ENCODE measurements at places on chromosomes 6 and 20.

- DNase-seq, result no peak
Observed at GRCh38 chr6:144493035-144493910, 208.1 kb downstream of the UTRN start.

DNA sequence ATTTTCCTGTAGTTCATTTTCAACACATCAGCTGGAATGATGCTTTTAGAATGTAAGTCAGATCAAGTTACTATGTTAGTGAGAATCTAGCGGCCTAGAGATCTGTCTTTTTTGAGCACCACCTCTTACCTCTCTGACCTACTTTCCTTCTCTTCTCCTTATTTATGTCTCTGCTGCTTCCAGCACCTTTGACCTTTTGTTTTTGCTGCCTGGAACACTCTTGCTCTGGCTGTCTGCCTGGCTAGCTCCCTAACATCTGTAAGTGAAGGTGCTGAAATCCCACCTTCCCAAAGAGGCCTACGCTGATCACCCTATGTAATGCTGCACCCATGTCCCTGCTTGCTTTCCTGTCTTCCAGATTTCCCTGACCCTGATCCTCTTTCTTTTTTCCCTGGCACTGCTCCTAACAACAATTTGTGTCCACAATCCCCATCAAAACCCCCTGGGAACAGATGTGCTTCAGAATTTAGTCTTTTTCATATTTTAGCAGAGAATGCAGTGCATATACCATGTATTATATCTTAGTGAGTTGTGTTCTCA lies 87.8 kb downstream of the RFPL4B start:
- no peak for DNase-seq

- DNase-seq, result no peak
Observed at GRCh38 chr6:33078919-33079521, 3.2 kb downstream of the HLA-DPB1 start.

GRCh38 chr6:3471711-3472110 lies 14.9 kb upstream of the SLC22A23 start:
- DNase-seq, result no peak

GRCh38 chr6:157944983-157945931 lies 36.4 kb upstream of the SYNJ2 start:
- DNase-seq, result no peak

DNA sequence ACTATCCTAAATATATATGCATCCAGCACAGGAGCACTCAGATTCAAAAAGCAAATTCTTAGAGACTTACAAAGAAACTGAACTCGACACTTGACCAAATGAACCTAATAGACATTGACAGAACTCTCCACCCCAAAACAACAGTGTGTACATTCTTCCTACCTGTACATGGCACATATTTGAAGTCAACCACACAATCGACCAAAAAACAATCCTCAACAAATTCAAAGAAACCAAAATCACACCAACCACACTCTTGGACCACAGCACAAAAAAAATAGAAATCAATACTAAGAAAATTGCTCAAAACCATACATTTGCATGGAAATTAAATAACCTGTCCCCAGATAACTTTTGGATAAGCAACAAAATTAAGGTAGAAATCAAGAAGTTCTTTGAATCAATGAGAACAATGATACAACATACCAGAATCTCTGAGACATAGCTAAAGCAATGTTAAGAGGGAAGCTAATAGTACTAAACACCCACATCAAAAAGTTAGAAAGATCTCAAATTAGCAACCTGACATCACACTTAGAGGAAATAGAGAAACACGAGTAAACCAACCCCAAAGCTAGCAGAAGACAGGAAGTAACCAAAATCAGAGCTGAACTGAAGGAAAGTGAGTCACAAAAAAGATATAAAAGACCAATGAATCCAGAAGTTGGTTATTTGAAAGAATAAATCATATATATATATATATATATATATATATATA lies 12.5 kb upstream of the TREM1 start:
- no peak for DNase-seq

DNA sequence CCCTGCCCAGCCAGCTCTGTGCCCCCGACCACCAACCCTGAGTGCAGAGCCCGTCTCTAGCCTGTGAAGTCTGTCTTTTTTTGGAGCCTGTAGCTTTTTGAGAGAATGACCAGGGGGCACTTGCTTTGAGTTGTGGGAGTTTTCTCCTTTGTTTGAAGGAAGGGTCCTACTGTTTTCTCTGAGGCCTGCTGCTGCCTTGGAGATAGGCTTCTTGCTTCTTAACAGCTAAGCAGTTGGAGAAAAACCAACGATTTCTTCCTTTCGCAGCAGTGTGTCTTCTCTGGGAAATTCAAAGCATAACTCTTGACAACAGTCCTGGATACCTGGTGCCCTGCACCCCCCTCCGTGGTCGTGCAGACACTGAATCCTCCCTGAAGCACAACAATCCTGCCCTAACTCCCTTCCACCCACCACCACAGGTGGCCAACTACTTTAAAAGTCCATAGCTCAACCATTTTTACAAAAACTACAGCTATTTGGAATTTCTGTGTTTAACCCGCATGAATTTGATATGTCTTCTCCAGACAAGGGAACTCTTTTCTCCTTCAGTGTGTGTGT lies 61.0 kb downstream of the FAM50B start:
- DNase-seq, result no peak

DNA sequence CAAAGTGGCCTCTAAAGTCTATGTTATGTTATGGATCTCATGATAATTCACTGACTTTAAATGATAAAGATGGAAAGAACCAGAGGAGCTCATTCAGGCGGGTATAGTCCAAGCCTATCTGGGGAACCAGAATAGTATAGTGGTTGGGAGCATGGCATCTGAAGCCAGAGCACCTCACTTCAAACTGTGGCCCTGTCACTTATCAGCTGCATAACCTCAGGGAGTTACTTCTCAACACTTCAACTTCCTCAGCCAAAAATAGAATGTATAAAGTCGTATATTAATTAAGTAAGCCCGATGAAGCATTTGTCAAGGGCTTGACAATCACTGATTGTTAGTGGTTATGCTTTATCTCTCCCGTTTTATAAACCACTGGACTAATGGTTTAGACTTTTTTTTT lies 112.7 kb downstream of the RTN4IP1 start:
- no peak for DNase-seq

- DNase-seq, result no peak
Observed at GRCh38 chr20:62285722-62286121, 17.1 kb upstream of the ADRM1 start.

DNA sequence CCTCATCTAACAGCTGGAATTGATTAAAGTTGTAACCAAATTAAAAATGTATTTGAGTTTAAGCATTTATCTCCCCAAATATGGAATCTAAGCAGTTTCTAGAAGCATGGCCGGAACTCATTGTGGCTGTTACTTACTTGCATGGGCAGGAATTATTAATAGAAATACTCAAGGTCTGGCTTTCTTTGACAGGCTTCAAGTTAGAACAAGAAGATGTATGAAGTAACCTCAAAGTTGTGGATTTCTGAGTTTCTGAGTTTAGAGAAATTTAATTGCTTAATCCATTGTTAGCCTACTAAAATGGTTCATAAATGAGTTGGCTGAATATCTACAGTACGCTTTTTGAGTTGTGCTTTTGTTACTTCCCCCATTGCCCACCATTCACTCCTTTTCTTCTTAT lies 7.7 kb downstream of the CARMIL1 start:
- no peak for DNase-seq

DNA sequence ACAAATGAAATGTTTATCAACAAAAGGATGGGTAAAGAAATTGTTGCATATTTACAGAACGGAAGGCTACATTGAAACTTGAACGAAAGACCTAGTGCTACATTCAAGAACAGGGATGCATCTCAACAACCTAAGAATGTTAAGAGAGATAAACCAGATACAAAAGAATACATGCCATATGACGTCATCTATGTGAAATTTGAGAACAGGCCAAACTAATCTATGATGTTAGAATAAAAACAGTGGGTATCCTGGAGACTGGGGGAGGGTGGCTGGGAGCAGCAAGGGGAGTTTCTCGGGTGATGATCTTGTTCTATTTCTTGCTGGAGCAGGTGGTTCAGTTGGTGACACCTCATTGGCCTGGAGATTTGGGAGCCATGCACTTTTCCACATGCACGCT lies 81.5 kb downstream of the SULF2 start:
- DNase-seq, result no peak

DNA sequence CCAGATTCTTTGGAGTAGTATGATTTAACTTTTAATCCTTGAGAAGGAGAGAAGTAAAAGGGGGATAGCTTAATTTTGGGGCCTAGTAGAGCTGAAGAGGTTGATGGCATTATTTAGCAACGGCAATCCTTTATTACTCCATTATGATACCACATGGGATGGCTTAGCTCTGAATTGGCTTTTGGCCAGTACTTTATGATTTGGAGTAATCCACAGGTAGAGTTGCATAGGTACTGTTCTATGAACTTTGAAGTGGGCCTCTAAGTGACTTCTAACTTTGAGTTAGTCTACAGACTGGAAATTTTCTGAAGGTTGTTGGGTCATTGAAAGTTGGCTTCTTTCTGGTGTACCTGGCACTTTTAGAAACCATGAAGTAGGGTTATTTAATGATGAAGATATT lies 11.6 kb downstream of the YWHAB start:
- no peak for DNase-seq

- DNase-seq, result no peak
Observed at GRCh38 chr20:36173451-36173933, 19.0 kb downstream of the EPB41L1 start.

DNA sequence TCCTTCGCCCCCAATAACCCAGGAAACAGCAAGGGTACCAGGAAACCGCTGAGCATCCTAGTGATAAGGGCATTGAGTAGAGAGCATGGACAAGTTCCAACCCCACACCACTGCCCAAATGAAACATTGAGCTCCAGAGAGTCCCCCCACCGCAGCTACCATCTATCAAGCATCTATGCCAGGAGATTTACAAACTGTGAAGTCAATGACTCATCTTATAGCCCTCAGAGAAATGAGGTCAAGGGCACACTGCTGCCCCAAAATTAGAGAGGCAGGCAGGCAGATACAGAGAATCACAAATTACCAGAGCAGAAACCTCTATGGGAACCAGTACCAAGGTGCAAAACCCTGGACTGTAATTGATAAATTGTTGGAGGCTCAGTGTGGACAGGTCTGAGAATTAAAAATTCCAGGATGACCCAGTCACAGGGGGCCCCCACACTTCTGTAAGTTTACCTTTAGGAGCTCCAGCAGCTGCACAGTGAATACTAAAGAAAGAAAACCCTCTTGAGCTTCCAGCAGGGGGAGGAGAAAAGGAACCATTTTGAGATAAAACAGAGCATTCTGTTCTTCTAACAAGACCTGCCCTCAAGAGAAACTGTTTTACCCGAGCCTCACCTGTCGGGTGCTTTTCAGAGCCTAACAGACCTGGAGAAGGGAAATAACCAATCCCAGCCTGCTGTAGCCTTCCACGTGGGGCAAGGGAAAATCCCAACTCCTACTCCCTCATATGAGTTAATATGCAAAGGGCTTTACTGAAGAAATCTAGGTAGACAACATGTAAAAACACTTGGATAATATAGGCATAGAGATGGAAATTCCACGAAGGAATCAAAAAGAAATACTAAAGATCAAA lies 118.0 kb upstream of the ARID1B start:
- no peak for DNase-seq

DNA sequence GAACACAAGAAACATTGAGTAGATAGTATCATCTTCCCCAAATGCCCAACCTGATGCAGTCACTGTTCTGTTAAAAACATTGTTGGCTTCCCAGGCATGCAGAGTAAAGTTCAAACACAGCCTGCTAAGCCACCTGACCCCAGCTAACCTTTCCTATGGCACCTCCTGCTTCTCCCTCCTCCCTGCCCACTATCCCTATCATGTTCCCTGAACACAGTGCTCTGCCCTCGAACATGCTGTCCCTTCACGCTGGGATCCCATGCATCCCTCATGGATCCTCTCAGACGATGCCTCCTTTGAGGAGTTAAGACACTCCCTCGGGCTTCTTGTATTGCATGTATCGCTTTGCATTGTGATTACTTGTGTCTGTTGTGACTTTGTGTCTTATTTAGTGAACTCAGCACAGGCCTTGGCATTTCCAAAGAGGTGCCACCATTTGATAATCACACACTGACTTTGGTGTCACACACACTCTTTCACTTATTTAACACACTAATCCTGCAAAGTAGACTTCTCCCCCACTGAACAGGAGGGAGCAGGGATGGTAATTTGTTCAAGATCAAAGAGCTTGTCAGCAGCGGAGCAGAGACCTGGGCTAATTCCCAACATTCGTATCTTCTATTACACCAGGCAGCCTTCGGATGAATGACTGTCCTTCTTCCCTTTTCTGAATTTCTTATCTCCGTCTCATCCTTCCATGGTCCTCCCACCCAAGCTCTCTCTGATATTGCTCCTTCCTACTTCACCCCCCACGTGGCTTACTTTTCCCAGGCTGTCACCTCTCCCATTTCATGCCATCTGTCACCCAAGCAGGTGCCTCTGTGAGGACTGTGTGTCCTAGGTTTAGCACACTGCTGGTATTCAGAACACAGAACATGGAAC lies 28.3 kb upstream of the SMIM29 start:
- no peak for DNase-seq

DNA sequence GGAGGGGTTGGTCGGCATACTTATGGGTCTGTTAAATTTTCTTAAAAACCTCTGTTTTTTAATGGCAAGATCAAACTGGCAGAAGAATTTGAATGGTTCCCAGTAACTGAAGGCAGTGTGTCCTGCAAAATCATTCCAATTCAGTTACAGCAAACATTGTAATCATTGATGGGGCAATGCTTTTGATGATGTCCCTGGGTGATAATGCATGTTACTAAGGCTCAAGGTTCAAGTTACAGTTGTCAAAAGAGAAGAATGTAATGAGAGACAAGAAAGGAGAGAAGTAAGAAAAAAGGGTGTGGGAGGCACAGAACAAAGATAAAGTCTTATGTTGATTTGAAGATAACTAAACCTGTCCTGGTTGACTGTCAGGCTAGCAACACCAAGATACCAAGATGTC lies 54.9 kb downstream of the CEP162 start:
- no peak for DNase-seq

DNA sequence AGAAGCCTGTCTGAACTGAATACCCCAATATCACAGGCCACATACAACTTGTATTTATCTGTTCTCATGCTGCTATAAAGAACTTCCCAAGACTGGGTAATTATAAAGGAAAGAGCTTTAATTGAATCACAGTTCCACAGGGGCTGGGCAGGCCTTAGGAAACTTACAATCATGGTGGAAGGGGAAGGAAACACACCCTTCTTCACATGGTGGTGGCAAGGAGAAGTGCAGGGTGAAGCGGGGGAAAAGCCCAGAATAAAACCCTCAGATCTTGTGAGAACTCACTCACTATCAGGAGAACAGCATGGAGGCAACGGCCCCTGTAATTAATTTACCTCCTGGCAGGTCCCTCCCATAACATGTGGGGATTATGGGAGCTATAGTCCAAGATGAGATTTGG lies 50.3 kb upstream of the FNDC1 start:
- DNase-seq, result no peak

DNA sequence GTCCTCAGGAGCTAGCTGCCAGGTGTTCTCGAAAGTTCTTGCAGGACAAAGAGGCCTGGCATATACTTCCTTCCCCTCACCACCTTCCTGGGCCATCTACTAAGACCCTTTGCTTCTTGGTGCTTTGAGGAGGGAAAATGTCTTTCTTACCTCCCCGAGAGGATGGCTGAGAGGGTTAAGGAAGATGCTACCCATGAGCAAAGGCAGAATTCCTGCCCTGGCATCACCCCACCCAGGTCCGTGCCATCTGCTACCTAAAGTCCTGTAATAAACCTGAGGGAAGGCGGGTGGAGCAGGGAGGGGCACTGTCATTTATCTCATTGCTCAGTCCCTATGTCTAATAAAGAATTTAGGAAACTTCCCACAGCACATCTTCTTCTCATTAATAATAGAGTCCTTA lies 16.2 kb downstream of the GFOD1 start:
- DNase-seq, result no peak

- no peak for DNase-seq
Observed at GRCh38 chr6:164208371-164208770, 793.9 kb downstream of the QKI start.

GRCh38 chr6:116409756-116410155 lies 39.0 kb downstream of the DSE start:
- no peak for DNase-seq
